WTC11 (cell line): ENCODE measurements at places on chromosomes 16 and 17. TPM values are rescaled to one million over a fixed set of nuclear protein-coding genes. Genes with fewer than 3 reads are reported as not detected.
A peak's percentile ranks its signal among the peaks of the same experiment; 100 is the strongest.

GRCh38 chr16:12752159-12752558 lies 51.5 kb downstream of the CPPED1 start:
- DNase-seq = no peak

DNA sequence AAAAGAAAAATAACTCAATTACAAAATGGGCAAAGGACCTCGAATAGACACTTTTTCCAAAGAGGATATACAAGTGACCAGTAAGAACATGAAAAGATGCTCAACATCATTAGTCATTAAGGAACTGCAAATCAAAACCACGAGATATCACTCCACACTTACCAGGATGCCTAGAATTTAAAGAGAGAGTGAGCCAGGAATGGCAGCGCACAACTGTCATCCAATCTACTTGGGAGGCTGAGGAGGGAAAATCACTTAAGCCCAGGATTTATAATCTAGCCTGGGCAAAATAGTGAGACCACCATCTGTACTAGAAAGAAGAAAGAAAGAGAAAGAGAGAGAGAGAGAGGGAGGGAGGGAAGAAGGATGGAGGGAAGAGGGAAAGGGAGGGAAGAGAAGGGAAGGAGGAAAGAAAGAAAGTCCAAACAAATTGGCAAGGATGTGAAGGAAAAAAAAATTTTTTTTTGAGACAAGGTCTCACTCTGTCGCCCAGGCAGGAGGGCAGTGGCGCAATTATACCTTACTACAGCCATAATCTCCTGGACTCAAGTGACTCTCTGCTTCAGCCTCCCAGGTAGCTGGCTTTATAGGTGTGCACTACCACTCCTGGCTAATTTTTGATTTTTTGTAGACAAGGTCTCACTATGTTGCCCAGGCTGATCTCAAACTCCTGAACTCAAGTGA lies 22.6 kb downstream of the TBX2 start:
- DNase-seq = no peak

DNA sequence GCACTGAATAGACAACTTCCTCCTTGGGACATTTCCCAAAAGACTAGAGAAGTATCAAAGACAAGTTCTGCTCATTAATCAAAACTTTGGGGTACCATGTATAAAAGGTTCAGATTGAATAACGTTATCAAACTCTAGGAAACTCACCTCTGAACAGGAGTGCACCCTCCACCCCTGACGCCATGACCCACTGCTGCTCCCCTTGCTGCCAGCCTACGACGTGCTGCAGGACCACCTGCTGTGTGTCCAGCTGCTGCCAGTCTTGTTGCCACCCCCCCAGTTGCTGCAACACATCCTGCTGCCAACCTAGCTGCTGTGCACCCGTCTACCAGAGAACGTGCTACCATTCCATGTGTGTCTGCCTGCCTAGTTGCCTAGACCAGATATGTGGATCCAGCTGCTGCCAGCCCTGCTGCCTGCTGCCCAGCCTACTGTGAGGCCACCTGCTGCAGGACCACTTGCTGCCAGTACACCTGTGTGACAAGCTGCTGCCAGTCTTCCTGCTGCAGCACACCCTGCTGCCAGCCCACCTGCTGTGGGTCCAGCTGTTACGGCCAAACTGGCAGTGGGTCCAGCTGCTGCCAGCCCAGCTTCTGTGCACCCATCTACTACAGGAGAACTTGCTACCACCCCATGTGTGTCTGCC lies 13.8 kb upstream of the KRTAP9-2 start:
- DNase-seq = no peak

DNA sequence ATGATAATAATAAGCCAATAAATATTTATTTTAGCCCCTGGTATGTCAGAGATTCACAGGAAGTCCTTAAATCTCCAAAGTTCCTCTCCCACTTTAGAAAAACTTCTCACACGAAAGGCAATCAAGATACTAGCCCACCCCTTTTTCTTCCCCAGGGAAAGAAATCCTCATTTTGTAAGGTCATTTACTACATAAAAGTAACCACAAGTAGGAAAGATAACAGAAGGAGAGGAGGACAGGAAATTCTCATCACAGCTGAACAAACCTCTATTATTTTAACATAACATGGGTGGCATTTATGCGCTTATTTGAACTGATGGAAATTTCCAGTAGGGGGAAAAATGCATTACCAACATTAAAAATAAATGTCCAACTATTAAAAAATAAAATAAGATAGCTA lies 3.4 kb downstream of the FAM222B start:
- no peak for DNase-seq

GRCh38 chr17:50185631-50186471 lies 15.6 kb downstream of the COL1A1 start:
- DNase-seq = no peak

GRCh38 chr16:84199861-84200260 lies 8.9 kb downstream of the ADAD2 start:
- no peak for DNase-seq

- DNase-seq = no peak
Measured at GRCh38 chr17:65515959-65516948, 45.2 kb downstream of the AXIN2 start.

GRCh38 chr16:31537362-31538242 lies 9.9 kb downstream of the AHSP start:
- peak; percentile 56 for DNase-seq

DNA sequence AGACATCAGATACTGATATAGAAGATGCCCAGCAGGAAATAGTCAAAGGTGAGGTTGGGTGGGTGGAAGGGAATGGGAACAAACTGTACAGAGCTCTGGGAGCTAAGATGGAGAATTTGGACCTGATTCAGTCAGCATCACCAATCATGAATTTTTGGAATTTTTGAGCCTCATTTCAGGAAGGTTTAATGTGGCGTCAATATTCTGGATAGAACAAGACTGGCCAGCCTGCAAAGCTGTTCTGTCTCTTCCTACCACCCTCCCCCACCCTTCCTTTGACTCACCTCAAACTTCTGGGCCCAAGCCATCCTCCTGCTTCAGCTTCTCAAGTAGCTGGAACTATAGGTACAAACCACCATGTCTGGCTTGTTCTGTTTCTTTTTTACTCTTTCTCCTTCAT lies 32.6 kb downstream of the CTCF start:
- DNase-seq = no peak

DNA sequence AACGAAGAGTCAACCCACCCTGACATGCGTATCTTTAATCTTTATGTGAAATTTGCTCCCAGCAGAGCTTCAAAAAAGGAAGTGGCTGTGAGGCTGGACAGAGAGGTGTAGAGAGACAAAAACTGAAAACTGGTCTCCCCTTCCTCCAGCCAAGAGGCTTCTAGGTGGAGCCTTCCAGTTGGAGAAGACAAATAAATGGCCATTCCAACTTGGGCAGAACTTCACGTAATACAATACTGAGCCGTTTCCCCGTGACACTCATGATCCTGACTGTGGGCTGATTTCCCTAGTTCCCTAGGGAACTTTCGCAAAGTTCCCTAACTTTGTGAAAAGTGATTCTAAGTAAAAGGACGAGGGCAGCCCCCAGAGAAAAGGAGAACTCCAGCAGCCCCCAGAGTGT lies 78.8 kb downstream of the ZFHX3 start:
- no peak for DNase-seq

CEP112 gene
- total RNA-seq = 4.4 to 6.1 TPM (median 5.3 TPM) in 3 replicates
